ENCODE measurements at places on chromosomes 5 and 9.
A peak's percentile ranks its signal among the peaks of the same experiment; 100 is the strongest.

GRCh38 chr9:91625331-91625730, 201.7 kb upstream of the NFIL3 start:
- no peak for DNase-seq

GRCh38 chr9:114616684-114617520, 5.8 kb downstream of the TMEM268 start:
- DNase-seq, result peak; percentile 86

DNA sequence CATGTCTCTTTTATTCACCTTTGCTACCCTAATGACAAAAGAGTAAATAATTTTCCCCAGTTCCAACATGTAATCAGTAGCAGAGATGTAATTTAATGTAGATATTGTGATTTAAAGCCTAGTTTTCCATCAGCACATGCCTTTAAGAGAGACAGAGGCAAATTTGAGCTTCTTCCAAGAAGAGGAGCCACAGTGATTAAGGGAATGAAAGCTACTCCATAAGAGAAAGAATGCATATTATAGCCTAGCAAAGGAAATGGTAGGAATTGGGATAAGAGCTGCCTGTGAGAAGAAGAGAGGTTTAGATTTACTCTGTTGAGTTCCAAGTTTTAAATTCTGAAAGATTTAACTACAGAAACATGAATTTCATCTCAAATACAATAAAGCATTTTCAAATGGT, 591.0 kb upstream of the DMAC1 start:
- DNase-seq, result no peak

DNA sequence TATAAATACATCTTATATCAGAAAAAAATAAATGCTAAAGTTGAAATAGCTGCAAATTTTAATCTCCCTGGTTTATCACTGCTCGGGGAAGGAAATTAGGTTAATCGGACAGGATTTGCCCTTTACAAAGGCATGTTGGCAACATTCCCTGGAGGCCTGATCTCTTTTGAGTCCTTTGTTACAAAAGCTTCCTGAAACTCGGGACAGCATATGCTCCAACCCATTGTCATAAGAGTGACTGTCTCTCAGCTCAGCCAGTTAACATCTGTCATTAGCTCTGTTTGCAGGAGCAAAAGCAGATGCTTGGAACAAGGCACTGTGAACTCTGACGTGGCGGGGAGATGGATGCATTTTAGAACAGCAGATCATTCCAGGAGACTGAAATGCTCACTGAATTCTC, 80.6 kb downstream of the MYO10 start:
- no peak for DNase-seq

GRCh38 chr9:137731216-137731946, 112.6 kb downstream of the EHMT1 start:
- no peak for DNase-seq

DNA sequence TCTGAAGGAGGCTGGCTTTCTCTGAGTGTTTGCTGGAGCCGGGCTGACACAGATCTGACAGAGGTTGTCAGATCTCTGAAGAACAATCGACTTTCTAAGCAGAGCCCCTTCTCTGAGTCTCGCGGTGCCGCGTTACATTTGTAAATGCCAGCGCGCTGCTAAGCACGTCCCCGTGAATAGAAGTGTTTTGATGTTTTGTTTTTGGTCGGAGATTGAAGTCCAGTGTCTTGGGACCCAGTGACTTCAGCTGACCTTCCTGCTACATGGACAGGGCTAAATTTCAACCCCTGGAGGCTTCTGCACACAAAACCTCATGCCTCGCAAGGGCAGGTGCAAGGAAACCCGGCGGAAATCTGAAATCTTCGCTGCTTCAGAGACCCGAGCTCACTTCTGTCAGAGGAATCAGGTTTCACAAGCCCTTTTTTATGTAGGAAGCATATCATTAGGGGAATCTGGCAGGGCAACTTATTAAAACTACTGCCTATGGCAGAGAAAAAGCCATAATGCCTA, 27.2 kb downstream of the NEUROG1 start:
- DNase-seq, result no peak

DNA sequence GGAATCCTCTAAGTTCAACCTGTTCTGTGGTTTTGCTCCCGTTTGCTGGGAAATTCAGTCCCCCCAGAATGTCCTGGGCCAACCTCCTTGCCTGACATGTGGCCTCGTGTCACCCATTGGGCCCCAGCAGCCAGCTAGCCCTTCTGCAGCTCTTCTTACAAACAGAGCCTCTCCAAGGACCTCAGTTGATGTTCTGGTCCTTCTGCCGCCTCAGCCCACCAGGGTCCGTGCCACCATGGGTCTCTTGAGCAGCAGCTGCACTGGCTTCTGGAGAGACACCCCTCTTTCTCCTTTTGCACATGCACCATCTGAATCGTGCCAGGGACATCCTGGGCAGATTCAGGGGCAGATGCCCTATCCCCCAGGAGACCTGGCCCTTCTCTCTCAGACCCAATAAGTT, 85.0 kb downstream of the LMX1B start:
- no peak for DNase-seq

DNA sequence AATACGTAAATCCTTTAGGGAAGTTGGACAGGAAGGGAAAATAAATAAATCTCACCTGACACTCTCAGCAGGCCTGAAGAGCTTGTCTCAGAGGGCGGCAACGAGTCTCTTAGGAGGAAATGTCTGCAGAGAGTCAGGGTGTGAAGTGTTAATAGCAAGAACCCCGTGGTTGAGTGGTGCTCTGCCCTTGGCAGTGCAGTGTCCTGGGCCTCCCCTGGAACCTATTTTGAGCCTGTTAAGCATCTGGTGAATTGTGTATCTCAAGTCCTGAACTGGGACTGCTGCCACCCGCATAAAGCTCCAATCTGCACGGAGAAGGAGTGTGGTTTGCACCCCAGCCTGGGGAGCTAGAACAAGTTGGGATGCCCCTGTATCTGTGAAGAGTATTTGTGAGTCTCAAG, 211.8 kb downstream of the GOLPH3 start:
- DNase-seq, result no peak

GRCh38 chr9:121267689-121268597, at the start of gene GSN:
TSS of gene GSN (plus strand) at chr9:121268162. CDS start at chr9:121301972, 33,810 bp downstream.
- peak; percentile 73 for DNase-seq

- peak; percentile 93 for DNase-seq
Observed at GRCh38 chr5:154714266-154714986, 40.8 kb upstream of the LARP1 start.

GRCh38 chr9:92970467-92970923, 23.2 kb downstream of the FGD3 start:
- no peak for DNase-seq
